ENCODE measurements at places on chromosomes 1 and 21. TPM values are rescaled to one million over a fixed set of nuclear protein-coding genes. Genes with fewer than 3 reads are reported as not detected.
A peak's percentile ranks its signal among the peaks of the same experiment; 100 is the strongest.

The RCSD1 gene
- total RNA-seq, result 20.7 TPM

The SEMA6C gene
- total RNA-seq, result 6.4 TPM

The CNKSR1 gene
- total RNA-seq, result 25.0 TPM

- no peaks in the 10 kb centered on the region for H3K4me1 ChIP-seq
- no peak for DNase-seq
- H3K27me3 ChIP-seq, result no peaks in the 10 kb centered on the region
Measured at GRCh38 chr1:196136396-196136795, 471.8 kb downstream of the KCNT2 start.

DNA sequence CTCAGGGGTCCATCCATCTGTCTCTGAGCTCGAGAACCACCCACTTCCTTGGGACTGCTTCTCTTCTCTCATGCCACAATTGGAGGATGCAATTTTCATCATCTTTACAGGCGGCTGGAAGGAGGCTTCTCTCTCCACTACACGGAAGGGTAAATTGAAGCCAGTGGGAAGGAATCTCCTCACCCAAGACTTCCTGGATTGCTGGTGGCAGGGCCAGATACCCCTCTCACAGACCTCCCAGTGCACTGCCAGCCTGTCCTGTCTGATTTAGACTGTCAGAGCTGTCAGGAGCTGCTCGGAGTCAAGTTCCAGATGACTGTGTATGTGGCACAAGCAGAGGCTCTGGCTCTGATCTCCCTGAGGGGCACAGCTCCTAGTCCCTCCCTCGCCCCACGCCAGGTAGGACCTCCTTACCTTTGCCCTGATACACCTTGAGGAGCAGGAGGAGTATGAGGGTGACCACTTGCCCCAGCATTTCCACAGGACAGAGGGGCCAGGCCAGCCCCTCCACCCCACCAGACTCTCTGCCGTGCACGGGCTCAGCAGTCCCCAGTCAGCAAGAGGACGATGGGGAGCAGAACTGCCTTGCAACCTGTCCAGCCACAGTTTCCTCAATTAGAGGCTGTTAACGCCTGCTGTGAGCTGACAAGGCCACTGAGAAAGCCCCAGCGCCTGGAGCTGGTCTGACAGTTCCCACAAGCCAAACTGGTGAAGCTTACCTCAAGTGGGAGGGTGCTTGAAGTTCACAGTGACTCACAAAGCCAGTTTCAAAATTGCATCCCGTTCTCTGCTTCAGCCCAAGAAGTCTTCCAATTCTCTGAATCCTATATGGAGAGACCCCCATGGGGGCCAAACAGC, at the start of gene CD244:
CD244 (minus strand) TSS at position 685 of the 858 bp plus-strand sequence; CDS start at position 475, 210 bp downstream.
- no peaks in the 10 kb centered on the region for H3K36me3 ChIP-seq
- H3K4me3 ChIP-seq, result peak within 1 kb of the TSS; percentile 30
- peak; percentile 73 for DNase-seq
- peak within 1 kb of the TSS; percentile 26 for H3K27ac ChIP-seq
- peaks cover 11% of the 10 kb centered on the region for H3K4me1 ChIP-seq

DNA sequence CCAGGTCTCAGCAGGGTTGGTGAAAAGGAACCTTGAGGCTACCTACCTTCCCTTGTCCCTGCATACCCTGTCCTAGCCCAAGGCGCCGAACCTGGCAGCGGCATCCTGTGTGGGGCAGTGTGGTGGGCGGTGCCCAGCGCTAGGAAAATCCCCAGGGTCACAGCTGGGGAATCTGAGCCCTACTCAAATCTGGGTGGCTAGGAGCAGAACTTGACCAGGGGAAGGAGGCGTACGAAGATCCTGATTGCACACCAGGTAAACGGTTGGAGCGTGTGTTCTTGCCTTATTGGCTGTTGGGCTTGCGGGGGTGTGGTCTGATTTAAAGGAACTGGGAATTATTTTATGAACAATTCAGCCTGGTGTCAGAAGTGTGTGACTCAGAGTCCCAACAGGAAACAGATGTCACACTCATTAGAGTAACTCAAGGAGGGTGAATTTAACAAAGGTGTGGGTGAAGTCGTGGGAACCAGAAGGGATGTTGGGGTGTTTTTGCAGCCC, 118.6 kb downstream of the LRIG2 start:
- H3K27ac ChIP-seq, result no peak overlapping the region
- no peak for DNase-seq
- H3K36me3 ChIP-seq, result no peaks in the 10 kb centered on the region

DNA sequence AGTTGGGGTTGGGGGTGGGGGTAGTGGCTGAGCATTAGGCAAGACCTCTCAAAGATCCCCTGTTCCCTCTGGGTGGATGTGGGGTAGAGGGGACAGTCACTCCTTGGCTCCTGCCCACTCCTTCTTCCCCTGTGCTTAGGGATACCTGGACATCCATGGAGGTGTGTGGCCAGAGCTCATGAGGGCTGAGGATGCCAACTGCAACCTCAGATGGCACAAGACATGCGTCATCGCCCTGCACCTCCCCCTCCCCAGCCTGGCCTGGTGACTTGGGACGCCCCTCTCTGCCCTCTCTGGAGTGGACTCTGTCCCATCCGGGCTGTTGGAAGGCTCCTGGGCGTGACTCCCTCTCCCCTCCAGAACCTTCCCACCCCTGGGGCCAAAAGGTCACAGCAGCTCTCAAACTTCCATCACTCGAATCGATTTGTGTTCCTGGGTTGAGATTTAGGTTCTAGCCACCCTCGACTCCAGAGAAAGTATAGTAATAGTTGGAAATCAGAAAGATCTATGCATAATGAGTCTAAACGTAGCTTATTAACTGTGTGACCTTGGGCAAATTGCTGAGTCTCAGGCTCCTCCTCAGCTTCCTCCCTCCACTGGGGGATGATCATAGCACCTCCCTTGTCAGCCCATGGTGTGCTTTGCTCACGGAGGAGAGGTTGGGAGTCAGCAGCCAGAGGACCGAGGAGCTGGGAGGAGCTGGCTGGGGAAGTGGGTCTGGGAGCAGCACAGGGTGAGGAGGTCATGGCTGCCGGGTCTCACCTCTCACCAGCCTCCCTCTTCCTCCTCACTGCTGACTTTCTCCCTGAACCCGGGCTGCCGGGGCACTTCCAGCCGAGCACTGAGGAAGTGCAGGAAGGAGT, 2.2 kb upstream of the PTPN7 start:
- H3K4me1 ChIP-seq, result peaks cover 28% of the 10 kb centered on the region
- no peaks in the 10 kb centered on the region for H3K27me3 ChIP-seq
- DNase-seq, result no peak
- no peak overlapping the region for H3K4me3 ChIP-seq
- no peaks in the 10 kb centered on the region for H3K36me3 ChIP-seq

- H3K4me3 ChIP-seq, result no peak overlapping the region
- no peaks in the 10 kb centered on the region for H3K27me3 ChIP-seq
- H3K36me3 ChIP-seq, result no peaks in the 10 kb centered on the region
- no peak overlapping the region for H3K27ac ChIP-seq
Measured at GRCh38 chr1:168772428-168773060, 43.5 kb upstream of the DPT start.

DNA sequence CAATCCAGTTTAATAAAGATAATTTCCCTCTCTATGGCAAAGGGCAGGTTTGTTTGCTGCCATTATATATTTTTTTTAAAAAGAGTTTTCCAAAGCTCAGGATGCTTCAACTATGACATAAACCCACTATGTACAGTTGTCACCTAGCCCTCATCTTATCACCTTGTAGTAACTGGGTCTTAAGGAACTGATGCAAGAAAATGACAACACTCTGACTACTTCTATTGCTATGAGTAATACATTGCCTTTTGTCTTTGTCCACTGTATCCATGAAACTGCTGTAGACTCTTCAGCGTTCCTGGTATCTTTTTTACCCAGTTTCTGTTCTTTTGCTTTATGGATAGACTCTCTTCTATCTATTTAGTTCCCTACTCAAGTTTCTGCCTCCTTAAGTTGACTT, 586.5 kb downstream of the NEGR1 start:
- no peak for DNase-seq
- no peak overlapping the region for H3K27ac ChIP-seq
- H3K27me3 ChIP-seq, result no peaks in the 10 kb centered on the region
- no peaks in the 10 kb centered on the region for H3K4me1 ChIP-seq
- H3K4me3 ChIP-seq, result no peak overlapping the region

GRCh38 chr1:116819081-116819480, 64.9 kb downstream of the CD2 start:
- H3K36me3 ChIP-seq, result no peaks in the 10 kb centered on the region
- no peaks in the 10 kb centered on the region for H3K27me3 ChIP-seq
- no peak overlapping the region for H3K4me3 ChIP-seq
- no peak for DNase-seq
- no peak overlapping the region for H3K27ac ChIP-seq
- H3K4me1 ChIP-seq, result no peaks in the 10 kb centered on the region
